ENCODE measurements at places on chromosomes 3 and 15.
A peak's percentile ranks its signal among the peaks of the same experiment; 100 is the strongest.

GRCh38 chr15:69532066-69532465 lies 79.4 kb downstream of the RPLP1 start:
- no peak for DNase-seq

GRCh38 chr3:98763076-98763475 lies at the start of gene ST3GAL6:
Gene ST3GAL6 (plus strand): TSS chr3:98763340. CDS start chr3:98768441, 5,101 bp downstream.
- no peak for DNase-seq

DNA sequence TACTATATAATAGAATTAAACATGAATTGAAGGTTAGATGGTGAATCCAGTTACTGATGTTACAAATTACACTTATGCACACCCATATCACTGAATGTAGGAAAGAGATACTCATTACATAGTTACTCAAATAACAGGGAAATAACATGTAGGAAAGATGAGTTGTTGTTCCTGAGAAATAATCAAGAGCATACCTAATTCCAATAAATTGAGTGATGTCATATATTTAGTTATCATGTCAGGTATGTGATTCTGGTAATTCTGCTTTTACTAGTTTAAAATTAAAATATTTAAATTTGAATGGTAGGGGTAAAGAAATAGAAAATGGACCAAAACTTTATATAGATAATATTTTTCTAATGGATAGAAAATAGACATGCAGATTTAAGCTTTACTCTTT lies 102.6 kb upstream of the MYZAP start:
- DNase-seq = no peak

DNA sequence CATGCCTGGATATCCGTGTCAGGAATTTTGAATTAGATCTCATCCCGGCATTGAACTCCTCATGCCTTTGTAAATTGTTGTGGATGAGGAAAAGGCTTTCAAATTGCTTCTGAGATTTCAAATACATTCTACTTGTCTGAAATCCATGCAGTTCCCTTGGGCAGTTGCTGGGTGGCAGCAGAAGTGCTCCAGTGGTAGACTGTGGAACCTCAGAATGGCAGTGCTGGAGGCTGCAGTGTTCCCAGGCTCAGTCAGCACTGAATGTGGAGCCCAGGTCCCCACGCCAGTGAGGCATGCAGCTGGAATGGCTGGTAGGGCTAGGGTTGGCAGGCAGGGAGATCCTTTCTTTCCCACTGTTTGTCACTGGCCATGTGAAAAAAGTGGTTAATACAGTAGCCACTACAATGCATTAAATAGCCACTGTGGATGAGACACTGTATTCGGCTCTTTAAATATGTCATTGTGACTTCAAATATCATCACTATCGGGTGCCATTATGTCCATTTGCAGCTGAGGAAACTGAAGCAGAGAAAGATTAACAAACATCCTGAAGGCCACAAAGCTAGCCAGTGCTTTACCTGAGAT lies 98.6 kb downstream of the TPRG1 start:
- DNase-seq = peak; percentile 75

GRCh38 chr3:99084156-99084555 lies 182.7 kb upstream of the DCBLD2 start:
- no peak for DNase-seq
